Activated T-cell treated with anti-CD3 and anti-CD28 coated beads, Interleukin-2, amount 50 U/mL, for 48 hours (primary cell): ENCODE measurements at places on chromosomes 3 and 15.

- DNase-seq = no peak
Observed at GRCh38 chr15:101435761-101436160, 53.7 kb downstream of the PCSK6 start.

DNA sequence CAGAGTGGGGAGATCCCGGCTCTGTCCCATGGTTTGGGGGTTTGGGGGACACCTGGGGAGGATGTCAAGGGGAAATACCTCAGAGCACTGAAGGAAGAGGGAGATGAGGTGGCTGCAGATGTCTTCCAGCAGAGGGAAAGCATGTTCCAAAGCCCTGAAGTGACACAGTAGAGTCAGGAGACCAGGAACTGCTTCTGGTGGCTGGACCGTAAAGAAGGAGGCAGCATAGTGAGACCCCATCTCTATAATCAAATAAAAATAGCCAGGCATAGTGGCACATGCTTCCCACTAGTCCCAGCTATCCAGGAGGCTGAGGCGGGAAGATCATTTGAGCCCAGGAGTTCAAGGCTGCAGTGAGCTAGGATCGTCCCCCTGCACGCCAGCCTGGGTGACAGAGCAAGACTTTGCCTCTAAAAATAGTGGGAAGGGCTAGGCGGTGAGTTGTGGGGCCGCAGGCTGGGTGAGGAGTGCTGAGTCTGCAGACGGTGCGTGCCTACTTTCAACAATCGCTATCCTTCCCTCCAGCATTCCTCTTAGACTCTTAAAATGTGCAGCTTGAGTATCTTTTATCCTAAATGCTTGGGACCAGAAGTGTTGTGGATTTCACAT lies 26.2 kb downstream of the HES1 start:
- no peak for DNase-seq

DNA sequence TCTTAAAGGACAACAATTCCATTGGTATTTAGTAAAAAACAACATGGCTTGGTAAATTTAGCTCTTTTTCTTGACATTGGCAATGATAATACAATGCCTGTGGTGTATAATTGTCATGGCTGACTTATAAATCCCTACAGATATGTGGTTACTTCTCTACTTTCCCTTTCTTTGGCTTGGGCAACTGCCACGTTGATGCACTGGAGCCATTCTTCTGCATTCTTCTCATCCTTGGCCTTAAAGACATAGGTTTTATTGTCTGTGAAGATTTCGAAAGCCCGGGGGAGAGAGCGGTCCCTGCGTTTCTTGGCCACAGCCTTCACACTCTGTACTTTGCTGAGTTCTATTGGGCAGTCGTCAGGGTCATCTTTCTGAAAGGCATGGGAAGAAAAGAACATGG lies 101.1 kb upstream of the CCNL1 start:
- DNase-seq = no peak

- DNase-seq = peak; percentile 74
Observed at GRCh38 chr3:13073326-13074005, at the start of gene IQSEC1. IQSEC1 (minus strand) TSS chr3:13073429; CDS start chr3:13073014, 415 bp downstream.
